ENCODE measurements at places on chromosomes 12 and 14.
A peak's percentile ranks its signal among the peaks of the same experiment; 100 is the strongest.

GRCh38 chr12:24467226-24467625 lies 481.7 kb downstream of the BCAT1 start:
- DNase-seq = no peak

DNA sequence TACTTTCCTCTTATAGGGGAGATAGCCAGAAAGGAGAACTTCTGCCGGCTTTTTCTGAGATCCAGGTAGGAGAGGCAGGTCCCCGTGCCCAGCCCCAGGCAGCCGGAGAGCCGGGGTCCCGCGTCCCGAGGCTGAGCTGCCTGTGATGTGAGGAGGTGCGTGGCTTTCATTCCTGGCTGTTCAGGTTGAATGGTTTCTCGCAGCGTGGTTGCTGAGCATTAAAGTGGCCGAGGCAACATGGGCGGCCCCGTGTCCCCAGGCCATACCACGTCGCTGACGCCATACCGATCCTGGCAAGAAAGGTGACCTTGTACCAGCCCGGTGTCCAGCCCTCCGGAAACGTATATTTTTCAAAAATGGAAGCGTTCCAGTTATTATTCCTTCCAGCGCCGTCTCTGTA lies 116.7 kb upstream of the MYL2 start:
- no peak for DNase-seq

DNA sequence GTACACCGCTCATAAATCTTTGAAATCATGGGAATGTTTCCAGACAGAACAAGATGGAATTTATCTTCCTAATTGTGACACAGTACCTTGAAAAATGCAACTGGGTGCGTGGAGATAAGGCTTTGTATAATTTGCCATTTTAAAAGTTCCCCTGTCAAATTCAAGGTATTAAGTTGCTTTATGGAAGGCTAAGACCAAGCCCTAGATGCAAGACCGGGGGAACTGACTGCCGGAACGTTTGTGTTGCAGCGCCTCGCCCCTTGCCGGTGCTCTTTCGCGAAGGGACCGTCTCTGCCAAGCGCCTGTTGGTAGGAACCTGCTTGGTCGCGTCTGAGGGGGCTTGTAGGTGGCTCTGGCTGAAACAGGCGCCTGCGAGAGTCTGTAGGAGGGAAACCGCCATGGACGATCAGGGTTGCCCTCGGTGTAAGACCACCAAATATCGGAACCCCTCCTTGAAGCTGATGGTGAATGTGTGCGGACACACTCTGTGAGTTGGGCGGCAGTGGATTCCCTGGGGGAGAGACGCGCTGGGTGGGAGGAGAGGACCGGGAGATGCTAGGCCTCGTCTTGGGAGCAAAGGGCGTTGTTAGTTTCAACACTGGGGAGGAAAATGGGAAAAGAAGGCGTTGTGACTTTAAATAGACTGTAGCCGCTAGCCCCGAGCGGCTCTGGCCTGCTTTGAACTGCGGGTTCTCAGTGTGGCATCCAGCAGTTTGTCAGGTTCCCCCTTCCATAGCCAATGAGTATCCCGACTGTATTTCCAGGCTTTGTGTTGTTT lies at the start of gene MNAT1:
Gene MNAT1 (plus strand): TSS at position 297 of the 778 bp plus-strand sequence. CDS start 102 bp downstream, at position 399.
- peak; percentile 79 for DNase-seq

DNA sequence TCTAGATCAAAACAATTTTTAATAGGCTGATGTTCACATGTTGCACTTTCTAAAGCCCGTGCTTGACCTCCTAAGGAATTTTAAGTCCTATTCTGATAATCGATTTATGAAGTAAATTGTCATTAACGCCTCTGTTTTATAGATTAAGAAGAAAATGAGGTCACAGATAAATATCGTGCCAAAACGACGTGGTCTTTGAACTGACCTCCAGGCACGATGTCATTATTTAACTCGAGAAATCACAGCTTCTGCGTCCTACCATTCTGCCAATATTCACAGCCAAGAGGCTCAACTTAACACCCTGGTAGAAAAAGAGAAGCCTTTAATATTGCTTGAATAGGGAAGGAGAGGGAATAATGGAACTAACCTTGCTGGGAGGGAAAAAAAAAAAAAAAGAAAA lies 888 bp upstream of the EEA1 start:
- DNase-seq = no peak

DNA sequence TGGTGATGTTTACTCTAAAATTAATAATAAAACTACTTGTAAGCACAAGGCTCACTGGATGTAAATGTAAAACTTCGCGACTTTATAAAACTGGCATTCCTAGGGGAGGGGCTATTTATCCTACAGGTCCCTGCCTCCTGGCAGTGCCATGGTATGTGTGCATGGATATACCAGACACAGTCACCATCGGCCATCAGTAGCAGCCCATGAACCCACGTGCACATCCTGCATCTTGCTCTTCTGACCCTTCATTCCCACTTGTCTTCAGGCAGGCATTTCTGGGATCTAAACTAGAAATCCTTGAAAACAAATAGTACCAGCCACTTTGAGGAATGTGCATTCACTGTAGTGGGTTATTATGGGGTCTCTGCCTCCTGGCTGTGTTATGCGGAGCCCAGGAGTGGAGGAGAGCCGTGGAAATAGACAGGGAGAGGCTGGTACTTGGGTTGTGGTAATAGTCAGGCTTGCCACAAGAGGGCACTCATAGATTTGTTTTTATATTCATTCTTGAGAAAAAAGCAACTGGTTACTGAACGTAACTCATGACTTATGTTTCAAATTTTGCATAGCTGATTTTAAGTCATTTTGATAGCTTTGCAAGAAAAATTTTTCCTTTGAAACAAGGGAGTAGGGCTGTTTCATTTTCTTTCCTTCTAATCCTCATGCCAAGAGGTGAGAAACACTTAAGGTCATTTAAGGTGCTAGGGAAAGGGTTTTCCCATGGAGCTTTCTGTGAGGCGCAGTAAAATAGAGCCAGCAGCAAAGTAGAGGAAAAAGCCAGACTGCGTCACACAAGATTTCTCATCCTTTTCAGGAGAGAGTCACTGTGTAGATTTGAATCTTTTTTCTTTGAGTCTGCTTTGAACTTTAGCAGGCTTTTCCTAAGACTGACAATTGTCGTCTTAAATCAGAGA lies 17.4 kb upstream of the GALNT16 start:
- DNase-seq = peak; percentile 27
